ENCODE measurements at places on chromosomes 1 and 21.

- no peak for DNase-seq
These were observed 183.7 kb upstream of the ZC3H12A start for GRCh38 chr1:37290718-37291117.

DNA sequence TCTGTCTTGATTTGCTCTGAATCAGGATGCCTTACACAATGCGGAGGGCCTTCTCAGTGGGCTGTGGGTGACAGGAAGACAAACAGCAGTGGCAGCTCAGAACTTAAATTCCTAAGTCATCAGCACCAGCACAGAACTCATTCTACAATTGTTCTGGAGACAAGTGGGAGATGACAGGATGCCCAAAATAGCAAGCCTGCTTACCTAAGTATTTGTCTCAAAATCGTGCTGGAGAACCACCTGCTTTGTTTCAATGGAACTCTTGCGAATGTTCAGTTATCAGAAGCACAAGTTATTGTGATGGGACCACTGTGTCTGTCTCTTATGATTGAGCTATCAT is 76.1 kb downstream of the VCAM1 start:
- DNase-seq = no peak

DNA sequence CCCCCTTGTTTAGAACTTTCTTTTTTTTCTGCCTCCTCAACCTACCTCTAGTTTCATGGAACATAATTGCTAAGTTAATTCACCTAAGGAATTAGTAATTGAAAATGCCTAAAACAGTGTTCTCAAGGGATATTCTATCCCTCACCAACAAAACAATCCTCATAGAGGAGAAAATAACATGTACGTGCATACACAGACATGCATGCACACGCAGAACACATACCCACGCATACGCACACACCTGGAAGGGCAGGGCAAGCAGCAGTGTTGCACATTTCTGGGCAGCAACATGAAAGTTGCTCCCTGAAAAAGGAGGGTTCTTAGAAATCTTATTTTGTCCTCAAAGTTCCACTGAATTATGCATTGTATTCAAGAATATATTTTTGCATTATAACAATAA is 76.6 kb downstream of the HHAT start:
- DNase-seq = no peak

- DNase-seq = no peak
These were observed 319.1 kb downstream of the GPATCH2 start for GRCh38 chr1:217311766-217312165.

- no peak for DNase-seq
These were observed 19.1 kb upstream of the LAMC1 start for GRCh38 chr1:183004141-183004540.

- no peak for DNase-seq
These were observed 119.1 kb upstream of the JUN start for GRCh38 chr1:58902830-58903513.

DNA sequence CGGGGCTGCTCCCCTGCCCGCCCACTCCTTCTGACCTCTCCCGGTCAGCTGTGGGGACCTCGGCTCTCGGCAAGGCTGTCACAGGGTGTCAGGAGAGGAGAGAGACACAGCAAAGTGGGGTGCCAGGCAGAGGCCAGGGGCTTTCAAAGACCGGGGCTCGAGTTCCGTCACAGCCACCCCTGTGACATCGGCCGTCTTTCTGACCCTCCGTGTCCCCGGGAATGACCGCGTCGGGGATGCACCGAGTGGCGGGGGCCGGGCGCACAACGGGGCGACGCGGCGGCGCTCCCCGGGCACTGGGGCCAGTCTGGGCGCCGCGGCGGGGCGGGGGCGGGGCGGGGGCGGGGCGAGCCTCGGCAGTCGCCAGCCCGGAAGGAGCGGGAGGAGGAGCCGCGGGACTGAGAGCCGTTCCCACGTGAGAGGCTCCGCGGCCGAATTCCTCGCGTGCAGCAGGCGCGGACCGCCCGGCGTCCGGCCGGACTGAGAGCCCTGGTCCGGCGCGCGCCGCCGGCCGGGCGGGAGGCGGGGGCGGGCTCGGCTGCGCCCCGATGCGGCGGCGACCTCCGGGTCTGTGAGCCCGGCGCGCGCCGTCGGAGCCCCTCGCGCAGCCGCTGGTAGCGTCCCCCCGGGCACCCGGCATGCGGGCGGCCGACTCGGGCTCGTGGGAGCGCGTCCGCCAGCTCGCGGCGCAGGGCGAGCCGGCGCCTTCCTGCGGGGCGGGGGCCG is 229.7 kb upstream of the TMEM51 start:
- DNase-seq = no peak

DNA sequence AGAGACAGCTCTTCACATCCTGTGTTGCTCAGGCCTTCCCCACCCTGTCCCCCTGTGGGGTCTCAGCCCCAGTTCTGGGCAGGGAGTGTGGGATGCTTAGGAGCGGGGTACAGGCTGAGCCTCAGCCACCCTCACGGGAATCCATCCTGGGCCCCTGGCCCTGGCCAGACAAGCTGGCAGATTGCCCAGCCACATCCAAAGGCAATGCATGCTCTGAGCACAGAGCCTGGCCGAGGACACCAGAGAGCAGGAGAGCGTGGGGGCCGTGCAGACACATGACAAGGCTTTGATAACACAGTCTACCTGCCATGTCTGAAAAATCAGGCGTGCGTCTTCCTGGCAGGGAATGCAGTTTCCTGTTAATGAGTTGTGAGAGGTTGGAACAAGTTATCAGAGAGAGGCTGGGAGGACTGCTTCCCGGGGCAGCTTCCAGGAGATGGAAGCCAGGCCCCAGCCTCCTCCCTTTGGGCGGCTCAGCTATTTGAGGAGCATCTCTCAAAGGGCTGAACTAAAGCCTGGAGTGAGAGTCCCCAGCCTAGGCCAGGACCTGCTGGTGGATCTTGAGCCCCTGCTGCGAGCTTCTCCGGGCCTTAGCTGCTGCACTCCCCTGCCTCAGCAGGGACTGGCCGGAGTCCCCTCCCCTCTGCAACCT is 72.2 kb upstream of the SELENON start:
- DNase-seq = no peak

GRCh38 chr1:103387898-103388297 is 137.6 kb upstream of the RNPC3 start:
- DNase-seq = no peak

- DNase-seq = no peak
These were observed 10.0 kb downstream of the SCNN1D start for GRCh38 chr1:1290238-1290731.
